ENCODE measurements at places on chromosomes 2 and 18.

GRCh38 chr2:20637147-20637546 lies 13.8 kb downstream of the HS1BP3 start:
- no peak for DNase-seq

- no peak for DNase-seq
These were observed 34.5 kb upstream of the DSEL start for GRCh38 chr18:67550872-67551520.

GRCh38 chr2:181810823-181811695 lies 80.5 kb upstream of the ITPRID2 start:
- no peak for DNase-seq

DNA sequence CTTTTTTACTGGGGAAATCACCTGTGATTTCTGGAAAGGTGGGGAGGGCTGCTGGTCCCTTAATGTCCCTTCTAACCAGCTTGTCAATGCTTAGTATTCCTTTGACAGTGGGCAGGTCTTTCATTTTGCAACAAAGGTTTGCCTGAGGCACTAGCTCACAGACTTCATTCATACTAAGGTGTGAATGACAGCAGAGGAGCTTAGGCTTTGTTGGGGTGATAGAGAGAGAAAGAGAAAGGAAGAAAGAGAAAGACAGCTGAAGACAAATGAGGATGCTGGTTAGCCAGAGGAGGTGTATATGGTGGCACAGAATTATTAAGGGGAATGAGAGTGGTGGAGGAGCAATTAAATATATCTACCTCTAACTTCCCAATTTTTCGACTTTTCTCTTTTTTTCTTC lies 28.9 kb upstream of the GTF2A1L start:
- DNase-seq: no peak

GRCh38 chr2:94986392-94986963 lies 39.0 kb upstream of the MAL start:
- no peak for DNase-seq

DNA sequence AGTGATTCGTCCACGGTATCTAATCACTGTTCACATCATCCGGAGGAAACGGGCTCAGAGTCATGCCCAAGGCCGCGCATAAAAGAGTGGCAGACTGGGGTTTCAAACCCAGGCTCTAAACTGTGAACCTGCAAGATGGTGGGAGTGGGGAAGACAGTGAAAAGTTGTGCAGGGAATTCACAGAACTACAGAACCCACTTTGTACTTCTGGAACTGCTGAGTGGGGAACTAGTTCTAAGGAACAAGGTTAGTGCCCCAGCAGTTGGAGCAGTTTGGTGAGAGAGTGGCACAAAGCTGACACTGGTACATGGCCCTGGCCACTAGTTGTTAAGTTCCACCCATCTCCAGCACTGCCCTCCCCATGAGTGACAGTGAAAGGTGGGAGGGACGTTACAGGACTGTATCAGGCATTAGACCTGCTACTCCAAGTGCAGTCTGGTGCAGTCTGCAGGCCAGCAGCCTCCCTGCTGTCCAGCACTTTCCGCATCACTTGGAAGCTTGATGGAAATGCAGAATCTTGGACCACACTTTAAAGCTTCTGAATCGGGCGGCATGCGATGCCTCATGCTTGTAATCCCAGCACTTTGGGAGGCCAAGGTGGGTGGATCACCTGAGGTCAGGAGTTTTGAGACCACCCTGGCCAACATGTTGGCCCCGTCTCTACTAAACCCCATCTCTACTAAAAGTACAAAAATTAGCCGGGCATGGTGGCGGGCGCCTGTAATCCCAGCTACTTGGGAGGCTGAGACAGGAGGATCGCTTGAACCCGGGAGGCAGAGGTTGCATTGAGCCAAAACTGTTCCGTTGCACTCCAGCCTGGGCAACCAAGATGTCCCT lies 47.3 kb downstream of the C2orf42 start:
- no peak for DNase-seq

DNA sequence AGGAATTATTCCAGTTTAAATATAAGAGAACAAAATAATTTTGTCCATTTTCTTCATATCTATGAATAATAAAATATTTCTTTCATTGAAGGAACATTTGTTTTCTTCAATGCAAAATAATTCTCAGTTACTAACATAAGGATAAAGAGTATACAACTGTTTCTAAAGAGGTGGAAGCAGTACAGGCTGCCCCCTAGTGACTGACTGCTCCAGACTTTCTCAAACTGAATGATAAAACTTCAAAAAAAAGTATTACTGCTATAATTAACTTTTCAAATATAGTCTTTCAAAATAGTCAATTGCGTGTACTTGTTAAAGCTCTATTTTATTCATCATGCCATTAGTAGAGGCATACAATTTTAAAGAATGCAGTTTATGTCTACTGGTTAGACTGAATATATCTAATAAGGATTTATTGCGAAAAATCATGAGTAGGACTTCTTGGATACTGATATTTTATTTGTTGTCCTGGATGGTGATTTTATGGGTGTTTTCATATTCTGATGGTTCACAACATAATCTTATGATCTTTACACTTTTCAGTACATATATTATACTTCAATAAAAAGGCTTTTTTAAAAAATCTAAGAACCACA lies 100.1 kb downstream of the WDPCP start:
- DNase-seq: no peak

DNA sequence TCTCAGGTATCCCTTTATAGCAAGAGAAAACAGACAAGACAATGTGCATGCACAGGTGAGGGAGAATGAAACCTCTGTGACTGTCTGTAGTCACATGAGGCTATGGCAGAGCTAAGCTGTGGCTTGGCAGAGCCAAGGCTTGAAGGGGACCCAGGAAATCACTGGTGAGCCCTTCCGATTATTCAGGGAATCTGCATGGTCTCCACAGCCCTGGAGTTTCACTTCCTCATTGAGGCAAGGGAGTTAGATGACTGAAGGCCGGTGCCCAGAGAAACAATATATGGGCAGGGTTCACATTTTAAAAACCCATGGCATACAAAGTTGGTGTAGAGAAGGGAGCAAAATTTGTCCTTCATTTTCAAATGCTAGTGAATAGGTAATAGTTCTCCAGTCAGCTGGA lies 144.4 kb upstream of the REV1 start:
- no peak for DNase-seq

GRCh38 chr18:74522635-74523548 lies 11.4 kb upstream of the CNDP1 start:
- DNase-seq: no peak

DNA sequence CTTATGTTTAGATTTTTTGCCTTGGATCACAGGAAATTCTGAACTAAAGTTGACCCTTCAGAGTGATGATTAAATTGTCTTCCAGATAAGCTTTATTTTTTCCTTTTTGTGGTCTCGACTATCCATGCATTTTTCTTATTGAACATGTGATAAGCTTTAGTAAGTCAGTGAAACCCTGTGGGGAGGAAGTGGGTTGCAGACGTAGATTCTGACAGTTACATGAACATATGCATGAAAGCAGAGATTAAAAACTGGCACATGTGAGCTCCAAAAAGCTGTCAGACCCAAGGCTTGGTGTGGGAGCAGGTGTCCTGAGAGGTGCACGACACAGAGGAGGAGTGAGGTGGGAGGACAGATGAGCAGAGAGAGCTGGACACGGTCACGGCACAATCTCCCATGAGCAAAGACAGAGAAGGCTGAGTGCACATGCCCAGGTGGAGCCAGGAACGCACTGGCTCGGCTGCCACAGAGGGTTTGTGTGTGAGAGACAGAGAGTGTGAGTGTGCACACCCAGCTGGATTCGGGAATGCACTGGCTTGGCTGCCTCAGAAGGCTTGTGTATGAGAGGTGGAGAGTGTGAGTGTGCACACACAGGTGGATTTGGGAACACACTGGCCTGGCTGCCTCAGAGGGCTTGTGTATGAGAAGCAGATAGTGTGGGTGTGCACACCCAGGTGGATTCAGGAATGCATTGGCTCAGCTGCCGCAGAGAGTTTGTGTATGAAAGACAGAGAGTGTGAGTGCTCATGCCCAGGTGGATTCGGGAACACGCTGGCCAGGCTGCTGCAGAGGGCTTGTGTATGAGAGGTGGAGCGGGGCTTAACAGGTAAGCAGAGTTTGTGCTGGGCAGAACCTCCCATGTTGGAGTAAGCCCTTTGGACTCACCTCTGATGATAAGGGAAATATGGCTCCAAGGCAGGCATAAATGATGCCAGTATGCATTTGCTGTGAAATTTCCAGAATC lies 849.1 kb upstream of the SALL3 start:
- no peak for DNase-seq
